ENCODE measurements at places on chromosomes 3 and 15. TPM values are rescaled to one million over a fixed set of nuclear protein-coding genes. Genes with fewer than 3 reads are reported as not detected.

ROBO2 gene
- 2.8 TPM for total RNA-seq

DNA sequence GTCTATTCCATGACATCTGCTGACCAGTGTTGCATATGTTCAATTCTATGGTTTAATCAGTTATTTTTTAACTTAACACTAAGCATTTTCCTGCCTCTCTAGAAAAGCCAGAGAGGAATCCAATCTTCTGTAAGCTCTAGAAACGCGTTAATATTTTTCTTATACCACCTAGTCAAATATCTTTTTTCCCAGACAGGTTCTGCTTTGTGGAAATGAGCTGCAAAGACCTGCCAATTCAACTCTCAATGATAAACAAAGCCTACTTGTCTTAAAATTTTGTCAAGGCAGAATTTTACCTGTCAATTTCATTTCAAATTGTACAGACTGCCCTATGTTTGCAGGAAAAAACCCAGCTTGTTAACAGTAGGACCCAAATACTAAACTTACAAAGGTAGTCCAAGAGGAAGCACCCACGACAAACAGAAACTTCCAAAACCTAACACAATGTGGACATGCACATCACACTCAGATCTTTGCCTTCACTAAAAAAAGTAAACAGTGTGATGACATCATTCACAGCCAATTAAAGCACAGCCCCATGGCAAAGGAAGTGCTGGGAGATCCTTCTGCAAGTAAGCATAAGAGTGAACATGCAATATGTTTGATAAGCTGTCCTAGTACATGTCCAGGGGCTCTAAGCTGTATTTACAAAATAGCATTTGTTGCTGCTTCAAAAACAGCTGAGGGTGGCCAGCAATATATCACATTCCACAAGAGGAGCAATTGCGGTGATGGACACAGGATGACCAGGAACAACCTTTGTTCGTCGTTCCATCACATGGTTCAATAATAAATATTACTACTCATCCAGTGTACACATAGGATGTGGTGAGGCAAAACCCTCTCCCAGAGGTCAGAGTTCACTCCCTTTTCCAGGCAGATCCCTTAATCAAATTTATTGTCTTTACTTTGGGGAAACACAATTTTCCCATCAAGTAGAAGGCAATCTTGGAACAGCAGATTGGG is 139.4 kb upstream of the TSC22D2 start:
- no peak for DNase-seq

- DNase-seq = no peak
These were observed 76.4 kb downstream of the AKAP13 start for GRCh38 chr15:85456798-85457197.

GRCh38 chr3:150308481-150309256 is 99.4 kb upstream of the TSC22D2 start:
- DNase-seq = no peak

GRCh38 chr3:15305359-15305844 is 27.0 kb downstream of the SH3BP5 start:
- no peak for DNase-seq

PPP1R14D gene
- 23.4 TPM for total RNA-seq

GRCh38 chr3:173939331-173939730 is 541.8 kb downstream of the NLGN1 start:
- no peak for DNase-seq

DNA sequence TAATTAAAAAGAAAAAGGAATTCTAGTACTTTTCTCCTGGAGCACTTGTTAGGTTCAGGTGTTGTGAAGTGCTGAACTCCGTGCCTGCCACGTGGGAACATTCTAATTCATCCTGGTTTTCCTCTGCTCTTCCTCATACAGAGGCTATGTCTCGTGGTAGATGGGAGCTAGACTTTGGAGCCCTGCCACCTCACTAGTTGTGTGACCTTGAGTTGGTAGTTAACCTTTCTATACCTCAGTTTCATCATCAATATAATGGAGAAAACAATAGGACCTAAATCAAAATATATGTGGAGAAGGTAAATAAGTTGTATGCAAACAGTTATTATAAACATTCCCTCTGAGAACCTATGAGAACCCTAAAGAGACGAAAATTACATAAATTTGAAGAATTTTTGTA is 10.6 kb downstream of the ALAS1 start:
- DNase-seq = no peak

- DNase-seq = no peak
These were observed 212.1 kb upstream of the EIF1B start for GRCh38 chr3:40097131-40098117.

DNA sequence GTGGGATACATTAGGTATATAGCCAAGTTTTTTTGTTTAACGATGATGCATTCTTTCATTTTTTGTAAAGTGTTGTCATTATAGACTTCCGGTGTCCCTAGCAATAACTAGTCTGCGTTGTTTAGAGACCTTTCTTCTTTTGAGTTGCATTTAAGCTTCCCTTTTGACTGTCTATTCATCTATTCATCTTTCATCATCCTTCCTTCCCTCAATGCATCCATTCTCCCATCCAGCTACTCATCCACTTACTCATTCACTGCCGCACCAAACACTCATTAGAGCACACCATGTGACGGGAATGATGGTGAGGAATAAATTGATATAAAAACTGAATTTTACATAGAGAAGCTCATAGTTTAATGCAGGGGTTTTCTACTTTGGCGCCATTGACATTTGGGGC is 32.9 kb downstream of the OR4F15 start:
- no peak for DNase-seq

TRPM1 gene
- not detected for total RNA-seq

DNA sequence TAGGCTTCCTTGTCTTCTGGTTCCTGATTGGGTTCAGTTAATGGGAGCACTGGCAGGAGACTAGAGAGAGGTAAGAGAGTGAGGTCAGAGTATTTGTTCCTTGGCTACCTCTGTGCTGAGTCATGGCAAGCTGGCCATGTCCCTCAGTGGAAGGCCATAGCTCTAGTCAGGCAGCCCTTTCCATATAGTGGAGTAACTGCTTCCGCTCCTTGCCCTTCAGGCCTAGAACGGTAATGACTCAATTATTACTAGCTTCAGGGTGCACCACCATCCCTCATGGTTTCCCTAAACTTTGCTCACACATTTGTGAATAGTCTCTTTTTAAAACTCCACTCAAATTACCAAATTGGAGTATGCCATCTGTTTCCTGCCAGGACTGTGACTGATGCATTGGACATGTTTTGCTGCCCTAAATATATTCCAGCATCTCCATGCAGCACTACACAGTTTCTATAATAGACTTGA is 10.5 kb upstream of the ANO10 start:
- DNase-seq = no peak

TUSC7 gene
- total RNA-seq = not detected

GRCh38 chr3:186169379-186169778 is 60.5 kb upstream of the ETV5 start:
- no peak for DNase-seq

TTLL13 gene
- total RNA-seq = 0.32 TPM

- DNase-seq = no peak
These were observed 24.4 kb downstream of the RLBP1 start for GRCh38 chr15:89196994-89197393.

DNA sequence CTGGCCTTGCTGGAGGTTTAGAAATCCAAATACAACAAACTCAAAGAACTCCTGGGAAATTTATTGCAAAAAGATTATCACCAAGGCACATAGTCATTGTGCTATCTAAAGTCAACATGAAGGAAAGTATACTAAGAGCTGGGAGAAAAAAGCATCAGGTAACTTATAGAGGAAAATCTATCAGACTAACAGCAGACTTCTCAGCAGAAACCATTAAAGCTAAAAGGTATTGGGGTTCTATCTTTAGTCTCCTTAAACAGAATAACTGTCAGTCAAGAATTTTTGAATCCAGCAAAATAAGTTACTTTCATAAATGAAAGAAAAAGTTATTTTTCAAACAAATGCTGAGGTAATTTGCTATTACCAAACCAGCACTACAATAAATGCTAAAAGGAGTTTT is 8.0 kb downstream of the OR5K3 start:
- DNase-seq = no peak

DNA sequence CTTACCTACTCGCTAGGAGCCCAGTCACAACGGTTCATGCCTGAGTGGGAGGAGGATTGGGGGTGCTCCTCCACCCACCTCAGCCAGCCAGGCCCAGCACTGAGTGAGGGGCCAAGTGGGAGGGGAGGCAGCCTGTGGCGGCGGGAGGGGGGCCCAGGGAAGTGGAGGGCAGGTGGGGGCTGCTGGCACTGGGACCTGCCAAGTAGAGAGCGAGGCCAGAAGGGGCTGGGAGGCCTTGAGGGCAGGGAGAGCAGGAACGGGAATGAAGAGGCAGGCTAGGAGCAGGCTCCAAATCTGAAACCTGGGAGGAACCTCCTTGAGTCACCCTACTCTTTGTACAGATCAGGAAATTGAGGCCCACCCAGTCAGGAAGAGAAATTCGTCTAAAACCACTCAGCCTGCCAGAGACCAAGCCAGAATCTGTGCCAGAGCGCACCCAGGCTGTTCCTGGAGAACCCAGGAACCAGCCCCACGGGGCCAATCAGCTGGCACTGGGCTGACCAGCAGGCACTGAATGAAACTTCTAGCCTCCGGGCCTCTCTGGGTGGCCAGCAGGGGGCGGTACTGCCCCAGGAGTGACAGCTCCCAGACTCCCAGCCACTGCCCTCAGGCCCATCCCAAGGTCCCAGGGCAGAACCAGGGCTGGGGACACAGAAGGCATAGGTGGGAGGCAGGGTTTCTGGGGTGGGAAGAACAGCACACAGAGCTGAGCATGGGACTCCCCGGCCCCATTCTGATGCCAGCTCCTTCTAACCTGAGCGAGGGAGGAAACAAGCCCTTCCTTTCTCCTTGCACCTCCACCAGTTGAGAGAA is 14.8 kb upstream of the CYP11A1 start:
- DNase-seq = peak; percentile 87

DNA sequence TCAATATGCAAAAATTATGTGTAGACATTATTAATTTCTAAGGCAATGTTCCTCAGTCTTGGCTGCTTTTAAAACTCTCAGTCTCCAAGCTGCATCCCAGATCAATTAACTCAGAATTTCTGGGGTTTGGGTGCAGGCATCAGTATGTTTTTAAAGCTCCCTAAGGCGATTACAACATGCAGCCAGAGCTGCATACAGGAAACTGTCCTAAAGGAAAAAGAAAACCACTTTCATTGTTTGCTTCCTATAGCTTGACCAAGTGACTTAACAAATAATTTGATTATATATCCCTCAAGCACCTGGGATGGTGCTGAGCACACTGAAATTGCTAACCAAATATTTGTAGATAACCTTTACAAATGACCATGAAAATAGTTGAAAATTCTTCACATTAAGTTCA is 194.7 kb downstream of the DTWD1 start:
- DNase-seq = no peak

- DNase-seq = no peak
These were observed 5.5 kb upstream of the TEX55 start for GRCh38 chr3:119140466-119140865.

DNA sequence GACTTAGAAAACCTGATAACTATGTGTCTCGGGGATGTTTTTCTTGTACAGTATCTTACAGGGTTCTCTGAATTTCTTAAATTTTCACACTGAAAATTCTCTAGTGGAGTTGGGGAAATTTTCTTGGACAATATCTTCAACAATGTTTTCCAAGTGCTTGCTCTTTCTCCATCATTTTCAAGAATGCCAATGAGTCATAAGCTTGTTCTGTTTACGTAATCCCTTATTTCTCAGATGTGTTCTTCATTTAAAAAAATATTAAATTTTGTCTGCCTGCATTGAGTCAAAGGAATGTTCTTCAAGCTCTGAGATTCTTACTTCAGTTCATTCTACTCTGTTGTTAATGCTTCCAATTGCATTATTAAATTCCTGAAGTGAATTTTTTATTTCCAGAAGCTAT is 21.9 kb upstream of the PLSCR2 start:
- DNase-seq = no peak

GRCh38 chr3:145869958-145870357 is 291.0 kb downstream of the PLOD2 start:
- DNase-seq = no peak

NDN gene
- 61.9 TPM for total RNA-seq

GRCh38 chr15:24224161-24224560 is 451.4 kb upstream of the NPAP1 start:
- no peak for DNase-seq

KY gene
- total RNA-seq = 1.6 TPM

- DNase-seq = no peak
These were observed 51.0 kb upstream of the ARL8B start for GRCh38 chr3:5071061-5071460.

Measured in mucosa of gallbladder (tissue), 1 donor.